GM10248 (cell line): ENCODE measurements at places on chromosomes 4 and X.

DNA sequence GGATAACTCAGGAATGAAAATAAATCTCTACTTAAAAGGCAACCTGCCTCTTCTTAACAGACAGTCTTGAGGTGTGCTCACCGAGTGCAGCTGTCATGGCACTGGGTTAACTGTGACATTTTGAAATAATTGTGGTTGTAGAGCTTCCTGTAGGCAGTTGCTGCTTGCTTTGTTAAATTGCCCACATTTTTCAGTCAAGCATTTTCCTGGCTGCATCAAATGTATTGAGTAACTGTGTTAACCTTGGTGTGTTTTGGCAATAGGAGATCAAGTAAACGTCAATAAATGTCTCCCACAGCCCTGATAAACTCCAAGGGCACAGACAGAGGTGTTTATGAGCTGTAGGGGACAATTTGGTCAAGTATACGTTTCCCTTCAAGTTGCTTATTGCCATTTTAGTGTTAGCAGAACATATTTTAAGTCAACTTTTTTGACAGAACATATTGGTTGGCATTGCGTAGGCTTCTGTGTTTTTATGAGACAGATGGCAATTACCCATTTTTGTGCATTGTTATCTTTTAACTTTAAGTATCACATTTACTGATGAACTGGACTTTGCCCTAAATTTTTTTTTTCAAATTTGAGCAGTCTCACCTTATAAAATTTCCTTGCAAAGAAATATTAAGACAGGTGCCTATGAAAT lies 527.4 kb downstream of the C4orf33 start:
- DNase-seq = no peak

- no peak for DNase-seq
Measured at GRCh38 chrX:23883737-23884354, 23.9 kb downstream of the APOO start.

DNA sequence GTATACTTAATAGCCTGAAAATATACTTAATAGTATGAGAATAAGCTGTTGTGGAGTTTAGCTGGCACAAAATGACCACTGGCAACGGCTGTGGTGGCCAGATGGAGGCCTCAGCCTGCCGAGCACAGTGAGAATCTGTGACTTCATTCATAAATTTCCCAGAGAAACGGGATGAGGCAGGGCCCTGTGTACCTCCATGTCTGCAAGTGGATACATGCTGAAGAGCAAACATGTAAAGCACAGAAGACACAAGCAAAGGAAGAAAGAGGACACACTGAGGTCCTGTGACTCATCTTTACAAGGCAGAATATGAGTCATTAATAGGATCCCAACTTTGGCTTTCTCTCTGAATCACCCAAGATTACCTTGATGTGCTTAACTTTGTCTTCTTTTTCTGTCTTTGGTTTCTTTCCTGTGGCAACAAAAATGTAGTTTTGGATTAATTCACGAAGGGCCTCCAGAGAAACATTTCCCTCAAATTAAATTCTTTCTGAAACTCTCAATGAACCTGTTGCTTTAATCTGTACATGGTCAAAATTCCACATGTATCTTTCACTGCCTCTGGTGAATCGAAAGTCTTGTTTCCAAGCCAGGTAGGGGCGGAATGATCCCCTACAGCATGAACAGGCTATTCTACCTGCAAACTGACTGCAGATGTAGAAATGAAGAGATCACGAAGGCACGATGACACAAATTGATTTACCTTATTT lies 56.4 kb downstream of the IRF2 start:
- peak; percentile 58 for DNase-seq

GRCh38 chr4:88653371-88653946 lies 44.2 kb downstream of the NAP1L5 start:
- no peak for DNase-seq
